ENCODE measurements at places on chromosomes 2 and 18.

- DNase-seq = no peak
Measured at GRCh38 chr2:230602562-230603230, 109.9 kb upstream of the CAB39 start.

DNA sequence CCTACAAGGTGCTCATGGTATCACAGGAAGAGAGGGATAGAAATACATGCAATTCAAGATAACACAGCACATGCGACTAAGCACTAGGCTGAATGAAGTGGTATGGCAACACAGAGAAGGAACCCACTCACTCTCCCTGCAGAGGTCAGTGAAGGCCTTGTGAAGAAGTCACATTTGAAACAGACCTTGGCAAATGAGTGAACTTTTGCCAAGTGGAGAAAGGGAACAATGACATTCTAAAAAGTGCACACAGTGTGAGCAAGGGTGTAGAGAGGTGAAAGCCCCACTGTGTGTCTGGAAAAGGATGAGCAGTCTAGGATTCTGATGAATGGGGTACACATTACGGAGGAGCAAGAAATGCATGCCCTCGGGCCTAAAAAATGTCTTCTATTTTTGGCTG is 23.3 kb downstream of the KLF7 start:
- DNase-seq = no peak

DNA sequence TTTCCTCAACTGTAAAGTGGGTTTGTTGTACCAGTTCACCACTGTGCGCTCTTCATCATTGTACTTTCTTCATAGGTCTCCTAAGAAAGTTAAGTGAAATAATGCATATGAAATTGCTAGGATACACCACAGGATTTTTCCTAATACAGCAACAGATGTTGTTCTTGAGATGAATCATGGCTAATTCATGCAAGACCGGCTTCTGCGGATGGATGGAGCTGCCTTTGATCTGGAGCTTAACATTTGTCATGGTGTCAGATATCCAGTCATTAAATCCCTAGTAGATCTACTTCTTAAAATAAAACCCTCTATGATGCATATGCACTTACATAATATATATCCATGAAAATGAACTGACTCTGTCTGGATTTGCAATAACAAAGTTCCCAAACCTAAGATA is 114.1 kb downstream of the COL6A3 start:
- DNase-seq = no peak

- no peak for DNase-seq
Measured at GRCh38 chr2:96408616-96409015, 73.0 kb downstream of the NCAPH start.

GRCh38 chr2:9738535-9739496 is 104.5 kb upstream of the TAF1B start:
- DNase-seq = no peak

DNA sequence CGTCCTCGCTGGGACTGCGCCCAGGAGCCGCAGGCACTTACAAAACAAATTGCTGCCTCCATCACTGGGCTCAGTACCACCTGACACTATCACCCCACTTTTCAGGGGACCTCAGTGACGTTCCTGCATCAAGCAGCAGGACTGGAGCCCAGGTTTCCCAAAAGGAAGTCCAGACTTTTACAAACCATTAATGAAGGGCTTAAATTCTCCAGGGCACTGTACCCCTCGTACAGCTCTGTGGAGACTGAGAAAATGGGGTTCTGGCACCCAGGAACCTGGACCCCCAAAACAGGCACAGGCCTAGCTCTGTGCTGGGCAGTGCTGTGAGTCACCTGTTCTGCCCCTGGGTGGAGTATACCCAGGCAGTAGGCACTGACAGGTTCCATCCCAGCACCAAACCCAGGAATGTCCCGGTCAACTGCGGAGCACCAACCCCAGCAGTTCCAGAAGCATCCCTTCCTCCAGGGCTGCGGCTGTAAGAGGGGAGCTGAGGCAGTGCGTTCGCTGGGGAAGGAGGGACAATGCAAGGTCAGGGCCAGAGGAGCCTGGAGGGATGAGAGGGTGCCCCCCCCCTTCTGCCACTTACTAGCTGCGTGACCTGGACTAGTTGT is 24.6 kb upstream of the NOTO start:
- peak; percentile 57 for DNase-seq

GRCh38 chr2:42443718-42444399 is 49.9 kb downstream of the KCNG3 start:
- DNase-seq = no peak

GRCh38 chr2:231680992-231681852 is 27.1 kb upstream of the PTMA start:
- DNase-seq = peak; percentile 98

GRCh38 chr18:77560341-77560992 is 310.8 kb downstream of the GALR1 start:
- no peak for DNase-seq

- DNase-seq = no peak
Measured at GRCh38 chr2:216694826-216695217, 527 bp downstream of the IGFBP5 start.

DNA sequence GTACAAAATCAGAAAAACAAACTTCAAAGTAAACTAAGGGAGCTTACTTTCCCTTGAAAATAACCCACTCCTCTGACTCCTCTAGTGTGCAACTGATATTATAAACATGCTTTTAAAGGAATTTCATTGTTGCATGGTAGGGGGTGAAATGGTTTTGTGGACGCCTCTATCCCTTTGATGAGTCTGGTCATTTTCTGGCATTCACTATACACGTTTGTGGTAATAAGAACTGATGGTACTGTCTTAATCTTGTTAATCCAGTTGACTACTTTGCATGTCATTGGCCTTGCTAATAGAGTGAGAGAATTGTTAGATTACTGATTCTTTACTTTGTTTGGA is 2.8 kb downstream of the INSIG2 start:
- no peak for DNase-seq

- DNase-seq = no peak
Measured at GRCh38 chr2:78870343-78870967, 155.0 kb upstream of the REG3G start.

DNA sequence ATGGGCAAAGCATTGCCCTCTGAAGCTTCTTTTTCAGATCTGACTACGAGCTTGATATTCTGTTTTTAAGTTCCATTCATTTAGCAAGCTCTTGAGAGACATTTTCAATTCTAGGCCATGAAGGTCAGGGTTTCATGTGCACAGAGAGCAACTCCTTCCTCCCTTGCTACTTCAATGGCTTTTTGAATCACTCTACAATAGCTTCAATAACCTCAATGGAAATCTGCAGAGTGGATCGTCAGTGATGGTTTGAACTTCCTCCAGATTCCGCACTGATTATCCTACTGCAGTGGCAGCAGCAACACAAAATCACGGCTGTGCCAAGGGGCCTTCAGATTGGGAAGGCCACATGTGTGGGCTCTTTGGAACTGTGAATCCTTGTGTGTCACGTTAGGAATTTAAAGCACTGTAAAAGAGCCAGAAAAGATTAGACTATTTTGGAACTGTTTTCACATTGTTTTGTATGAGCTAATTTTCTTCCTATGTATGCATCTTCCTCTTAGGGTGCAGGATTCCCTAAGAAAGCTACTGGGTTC is 88.4 kb upstream of the MGAT4A start:
- DNase-seq = no peak

DNA sequence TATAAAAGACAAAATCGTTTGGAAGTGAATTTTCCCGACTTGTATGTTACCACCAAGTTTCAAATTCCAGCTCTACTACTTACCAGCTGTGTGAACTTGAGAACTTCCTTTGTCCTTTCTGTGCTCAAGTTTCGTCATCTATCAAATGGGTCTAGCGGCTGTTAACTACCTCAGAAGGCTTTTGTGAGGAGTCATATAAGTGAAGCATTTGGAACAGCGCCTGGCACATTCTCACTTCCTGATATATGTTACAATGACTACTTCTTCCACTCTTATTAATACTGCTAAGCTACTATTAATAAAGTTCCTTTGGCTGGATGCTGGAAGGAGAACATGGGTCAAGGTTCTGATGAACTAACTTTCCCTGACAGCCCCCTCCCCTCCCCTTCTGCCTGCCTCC is 104.5 kb downstream of the MEIS1 start:
- DNase-seq = no peak

DNA sequence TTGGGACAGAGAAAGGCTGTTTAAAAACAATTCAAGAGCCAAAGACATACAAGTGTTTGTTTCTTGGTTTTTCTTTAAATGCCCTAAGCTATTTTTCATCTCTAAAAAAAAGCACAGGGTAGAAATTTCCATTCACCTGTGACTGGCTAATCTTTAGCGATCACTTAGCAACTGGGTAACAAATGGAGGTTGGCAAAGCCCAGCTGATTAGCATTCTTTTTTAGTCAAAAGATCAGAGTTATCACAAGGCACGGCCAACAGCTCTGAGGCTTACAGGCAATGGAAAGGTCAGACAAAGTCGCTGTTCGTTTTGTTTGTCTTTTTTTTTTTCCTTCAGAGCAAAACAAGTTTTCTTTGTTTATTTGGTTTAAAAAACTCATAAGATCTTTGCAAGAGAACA is 29.0 kb upstream of the TTR start:
- DNase-seq = no peak

GRCh38 chr2:112915300-112916144 is 4.6 kb downstream of the IL37 start:
- DNase-seq = no peak

DNA sequence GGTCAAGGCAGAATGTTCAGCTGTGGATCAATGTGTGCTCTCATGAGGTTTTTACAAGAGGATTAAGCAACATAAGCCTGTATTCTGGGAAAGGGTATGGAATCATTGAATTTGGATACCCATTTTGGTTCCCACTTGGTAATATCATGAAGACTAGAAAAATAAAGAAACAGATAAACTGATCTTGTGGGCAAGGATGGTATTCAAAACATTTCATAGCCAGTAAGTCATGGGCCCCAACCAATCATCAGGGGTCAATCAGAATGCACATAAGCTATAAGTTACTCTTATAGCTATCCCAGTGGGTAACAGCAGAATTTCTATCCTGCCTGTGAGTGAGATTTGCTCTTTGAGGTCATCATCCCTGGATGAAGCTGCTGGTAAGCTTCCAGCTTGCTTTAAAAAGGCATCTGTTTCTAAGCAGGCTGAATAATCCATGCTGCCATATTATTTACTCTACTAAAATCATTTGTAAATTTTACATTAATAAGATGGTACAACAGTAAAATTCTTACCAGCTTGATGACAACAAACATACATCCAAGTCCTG is 291.2 kb downstream of the RAD51AP2 start:
- DNase-seq = no peak

DNA sequence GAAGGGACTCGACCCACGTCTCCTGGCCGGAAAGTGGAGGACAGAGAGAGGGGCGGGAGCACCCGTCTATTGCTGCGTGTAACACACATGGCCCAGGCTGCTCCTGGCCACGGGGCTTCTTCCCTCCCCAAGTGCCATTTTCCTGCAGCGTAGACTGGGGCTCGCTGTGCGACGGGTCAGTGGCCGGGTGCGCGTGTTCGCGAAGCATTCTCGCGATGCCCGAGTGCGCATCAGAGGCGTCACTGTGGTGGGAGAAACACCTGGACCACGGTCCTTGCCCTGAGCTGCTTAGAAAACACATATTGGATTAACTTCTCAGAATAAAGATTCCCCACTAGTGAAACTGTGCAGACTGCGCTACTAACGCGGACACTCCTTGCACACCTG is 200.8 kb downstream of the EIPR1 start:
- no peak for DNase-seq

DNA sequence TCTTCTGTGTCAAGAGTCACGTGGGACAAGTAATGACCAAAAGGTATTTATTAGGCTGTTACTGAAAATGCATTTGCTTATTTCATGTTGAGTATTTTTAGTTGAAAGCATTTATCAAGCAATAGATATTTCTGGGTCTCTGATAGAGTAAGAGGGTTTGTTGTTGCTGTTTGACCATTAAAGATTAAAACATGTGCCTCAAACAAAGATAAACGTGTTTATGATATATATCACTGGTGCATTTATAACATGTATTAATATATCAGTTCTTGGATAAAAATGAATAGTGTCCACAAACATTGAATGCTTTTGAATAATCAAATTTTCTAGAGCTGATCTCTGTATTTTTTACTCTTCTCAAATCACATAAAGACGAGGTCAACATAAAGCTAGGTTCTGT is 467.7 kb downstream of the THSD7B start:
- DNase-seq = no peak

- DNase-seq = no peak
Measured at GRCh38 chr2:191705701-191706100, 27.8 kb downstream of the NABP1 start.

GRCh38 chr2:202377207-202377761 is 1.2 kb downstream of the BMPR2 start:
- no peak for DNase-seq

DNA sequence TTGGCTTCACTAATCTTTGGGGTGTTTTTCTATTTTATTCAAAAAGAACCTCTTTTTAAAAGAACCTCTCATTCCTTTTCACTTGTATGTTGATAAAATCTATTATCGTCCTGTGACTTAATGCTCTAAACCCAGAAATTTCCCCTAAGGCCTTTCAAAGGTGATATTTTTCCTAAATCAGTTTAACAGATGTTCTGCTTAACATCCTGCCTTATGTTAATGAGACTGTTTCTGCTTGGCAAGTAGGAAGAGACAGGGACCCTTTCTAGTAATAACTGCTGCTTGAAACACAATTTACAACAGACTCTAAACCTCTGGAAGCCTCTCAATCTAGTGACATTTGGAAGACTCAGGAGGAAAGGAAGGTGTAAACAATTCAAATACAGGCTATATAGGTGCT is 128.8 kb downstream of the KCNJ3 start:
- no peak for DNase-seq

GRCh38 chr2:151097128-151097527 is 164.5 kb downstream of the RBM43 start:
- DNase-seq = no peak

GRCh38 chr2:19102696-19103423 is 255.6 kb downstream of the OSR1 start:
- DNase-seq = no peak

DNA sequence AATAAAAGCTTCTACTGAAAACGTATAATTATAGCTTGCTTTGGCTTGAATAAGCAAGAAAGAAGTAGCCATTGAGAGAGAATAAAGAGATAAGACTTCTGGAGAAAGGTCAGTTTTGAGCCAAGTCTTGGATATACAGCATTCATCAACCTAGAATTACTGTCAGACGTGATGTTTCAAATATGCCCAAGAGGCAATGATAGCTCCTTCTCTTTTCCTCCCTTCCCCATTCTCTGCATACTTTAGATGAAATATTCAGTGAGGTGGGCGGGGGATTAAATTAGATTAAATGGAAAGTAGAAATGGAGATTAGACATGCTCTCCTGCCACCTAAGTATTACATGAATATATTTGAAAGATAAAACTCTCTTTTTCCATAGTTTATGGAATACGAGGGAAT is 8.7 kb downstream of the ANTXR1 start:
- DNase-seq = no peak

DNA sequence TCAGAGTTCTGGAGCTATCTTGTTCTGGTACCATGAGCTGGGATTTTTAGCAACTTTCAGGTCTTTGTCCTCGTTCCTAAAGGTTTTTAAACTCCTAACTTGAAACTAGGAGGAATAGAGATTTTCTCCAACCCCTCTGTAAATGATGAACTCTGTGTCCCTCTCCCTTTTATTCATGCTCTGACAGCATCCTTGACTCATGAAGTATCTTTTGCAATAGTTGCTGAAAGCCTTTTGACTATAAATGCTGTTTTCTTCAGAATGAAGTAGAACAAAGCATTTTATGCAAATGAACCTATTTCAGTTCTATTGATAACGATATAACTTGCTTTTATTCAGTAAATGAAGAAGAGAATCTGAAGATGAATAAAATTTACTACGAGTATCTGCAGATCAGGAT is 17.0 kb upstream of the MAPRE2 start:
- DNase-seq = no peak

All from 8988T (cell line).